ENCODE measurements at places on chromosomes 5 and 9.
A peak's percentile ranks its signal among the peaks of the same experiment; 100 is the strongest.

DNA sequence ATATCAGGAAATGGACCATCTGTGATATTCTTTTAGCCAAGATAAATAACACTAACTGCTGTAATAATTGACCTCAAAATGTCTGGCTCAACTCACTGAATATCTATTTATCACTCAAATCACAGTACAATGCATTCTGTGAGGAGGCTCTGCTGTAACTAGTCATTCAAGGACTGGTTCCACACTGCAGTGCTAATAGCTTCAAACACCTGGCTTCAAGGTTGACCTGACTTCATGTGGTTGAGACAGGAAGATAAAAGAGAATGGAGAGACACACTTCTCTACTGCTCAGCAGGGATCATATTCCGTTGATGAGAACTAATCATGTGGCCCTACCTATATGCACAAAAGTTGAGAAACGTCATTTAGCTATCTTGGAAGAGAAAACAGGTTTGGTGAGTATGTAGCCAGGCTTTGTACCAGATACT, 3.4 kb upstream of the RHOBTB3 start:
- no peak for DNase-seq

- DNase-seq, result no peak
Observed at GRCh38 chr5:114665551-114665950, 303.7 kb downstream of the KCNN2 start.

GRCh38 chr5:66981266-66982055, 215.1 kb downstream of the CD180 start:
- no peak for DNase-seq

DNA sequence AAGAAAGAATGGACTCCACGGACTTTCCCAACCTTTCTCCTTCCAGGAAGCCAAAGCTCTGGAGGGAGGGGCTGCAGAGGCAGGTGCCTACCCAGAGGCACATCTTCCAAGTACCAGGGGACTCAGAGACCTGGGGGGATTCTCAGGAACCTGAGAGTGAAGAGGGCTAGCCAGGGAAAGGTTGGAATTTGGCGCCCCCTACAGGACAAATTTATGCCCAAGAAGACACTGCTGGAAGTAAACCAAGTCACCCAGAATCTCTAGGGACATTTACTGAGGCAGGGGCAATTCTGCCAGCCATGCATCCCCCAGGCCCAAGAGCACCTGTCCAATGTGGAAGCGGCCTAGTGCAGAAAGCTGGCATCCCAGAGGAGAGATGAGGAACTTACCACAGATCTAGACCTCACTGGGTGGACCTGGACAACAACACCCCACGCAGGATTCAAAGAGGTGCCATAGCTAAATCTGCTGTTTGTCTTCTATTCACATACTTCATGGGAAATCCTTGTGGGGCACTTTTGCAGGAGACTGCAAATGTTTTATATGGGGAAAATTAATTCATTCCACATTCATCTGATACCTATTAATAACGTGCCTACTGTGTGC, 25.9 kb upstream of the IDNK start:
- DNase-seq, result no peak

GRCh38 chr5:152686931-152687330, 281.9 kb upstream of the NMUR2 start:
- no peak for DNase-seq

- no peak for DNase-seq
Observed at GRCh38 chr5:77599679-77600078, 38.8 kb downstream of the OTP start.

DNA sequence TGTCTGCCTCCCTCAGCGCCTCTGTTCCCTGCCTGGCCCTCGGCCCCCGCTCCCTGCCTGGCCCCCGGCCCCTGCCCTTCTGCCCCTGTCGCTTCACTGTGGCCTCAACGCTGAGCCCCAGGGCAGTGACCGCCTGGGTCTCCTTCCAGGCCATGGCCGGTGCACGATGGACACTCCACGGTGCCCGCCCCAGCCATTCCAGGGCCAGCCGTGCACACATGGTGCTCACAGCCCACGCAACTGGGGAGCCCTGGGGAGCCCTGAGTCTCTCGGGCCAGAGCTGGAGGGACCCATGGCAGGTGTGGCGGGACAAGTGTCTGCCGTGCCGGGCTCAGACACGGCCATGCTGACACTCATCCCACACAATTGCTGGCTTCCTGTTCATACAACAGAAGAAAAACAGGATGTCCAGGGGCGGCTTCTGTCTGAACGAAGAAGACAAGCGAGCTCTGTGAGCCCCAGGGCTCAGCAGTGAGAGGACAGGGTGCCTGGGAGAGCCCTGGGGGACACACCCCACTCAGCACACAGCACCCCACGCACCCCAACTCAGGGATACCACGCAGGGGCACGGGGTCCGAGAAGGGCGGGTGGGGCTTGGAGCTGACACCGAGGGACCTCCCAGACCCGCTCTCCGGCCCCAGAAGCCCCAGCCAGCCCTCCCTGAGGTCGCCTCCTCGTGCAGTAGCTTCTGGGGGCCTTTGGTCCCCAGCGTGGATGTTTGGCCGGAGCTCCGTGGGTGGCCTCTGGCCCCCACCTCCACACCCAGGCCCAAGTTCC, 35.7 kb downstream of the EXD3 start:
- no peak for DNase-seq

- no peak for DNase-seq
Observed at GRCh38 chr5:155978850-155979249, 348.1 kb upstream of the SGCD start.

- no peak for DNase-seq
Observed at GRCh38 chr5:144248015-144248414, 77.3 kb downstream of the KCTD16 start.

GRCh38 chr9:127973169-127974000, 7.4 kb downstream of the EEIG1 start:
- DNase-seq, result no peak

- DNase-seq, result no peak
Observed at GRCh38 chr9:135385793-135386192, 93.8 kb upstream of the PPP1R26 start.

- no peak for DNase-seq
Observed at GRCh38 chr5:77172713-77173328, 37.7 kb upstream of the PDE8B start.

DNA sequence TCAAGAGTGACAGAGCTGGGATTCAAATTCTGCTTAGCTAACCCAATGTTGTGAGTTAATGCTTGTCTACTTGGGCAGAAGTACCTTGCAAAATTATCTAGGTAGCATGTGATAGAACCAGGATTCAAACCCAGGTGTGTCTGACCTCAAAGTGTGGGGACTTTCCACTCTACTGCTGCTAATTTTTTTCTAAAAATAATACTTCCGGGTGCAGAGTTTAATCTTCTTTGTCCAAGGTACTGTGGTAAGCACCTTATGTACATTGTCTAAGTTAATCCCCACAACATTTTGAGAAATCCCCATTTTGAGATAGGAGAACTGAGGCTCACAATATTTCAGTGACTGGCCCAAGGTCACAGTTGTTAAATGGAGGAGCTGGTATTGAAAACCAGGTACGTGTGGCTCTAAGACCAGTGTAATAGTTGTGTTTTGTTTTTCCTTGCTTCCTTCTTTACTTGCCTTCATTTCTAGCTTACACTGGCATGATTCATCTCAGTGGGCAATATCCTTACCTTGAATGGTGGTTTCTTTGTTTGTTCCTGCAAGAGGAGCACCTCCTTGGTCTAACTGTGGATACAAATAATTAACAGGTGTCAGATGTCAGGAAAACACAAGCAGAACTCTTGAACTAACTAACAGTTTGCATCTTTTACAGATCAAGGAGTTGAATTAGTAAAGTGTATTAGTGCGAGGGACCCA, 7.5 kb downstream of the ALDOB start:
- DNase-seq, result no peak

GRCh38 chr9:135669616-135670285, 6.6 kb downstream of the LCN9 start:
- no peak for DNase-seq

GRCh38 chr9:104686081-104686480, 8.2 kb upstream of the OR13D1 start:
- no peak for DNase-seq

DNA sequence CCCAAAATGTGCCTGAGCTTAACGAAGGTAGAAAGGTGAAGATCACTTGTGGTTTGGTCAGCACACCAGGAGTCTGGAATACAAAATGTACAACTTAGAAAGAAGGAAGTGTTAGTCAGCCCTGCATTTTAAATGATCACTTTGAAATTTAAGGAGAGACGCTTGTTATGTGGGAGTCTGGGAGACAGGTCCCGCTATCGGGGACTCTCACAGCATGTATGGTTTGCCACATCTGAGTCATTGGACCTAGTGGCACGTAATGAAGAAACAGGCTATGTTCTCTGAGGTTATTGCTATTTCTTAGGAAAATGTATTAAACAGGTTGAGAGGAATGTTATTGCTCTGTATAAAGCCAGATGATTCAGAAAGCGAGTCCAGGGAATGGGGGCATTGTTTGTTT, 2362.5 kb upstream of the WWC1 start:
- no peak for DNase-seq

DNA sequence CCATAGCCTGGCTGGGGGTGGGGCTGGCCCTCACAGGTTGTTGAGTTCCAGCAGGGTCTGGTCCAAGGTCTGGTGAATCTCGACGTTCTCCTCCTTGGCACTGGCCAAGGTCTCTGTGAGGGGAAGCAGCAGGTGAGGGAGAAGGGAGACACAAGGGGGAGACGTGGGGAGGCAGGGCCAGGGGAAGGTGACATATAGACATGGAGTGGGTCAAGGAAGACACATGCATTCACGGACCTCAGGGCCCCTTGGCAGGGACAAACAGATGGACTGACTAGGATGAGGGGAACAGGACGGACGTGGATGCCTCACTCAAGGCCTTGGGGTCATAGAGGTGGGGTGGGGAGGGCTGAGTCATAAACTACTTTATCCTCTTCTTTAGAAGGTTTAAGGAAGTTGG, 7.7 kb downstream of the TPM2 start:
- no peak for DNase-seq

DNA sequence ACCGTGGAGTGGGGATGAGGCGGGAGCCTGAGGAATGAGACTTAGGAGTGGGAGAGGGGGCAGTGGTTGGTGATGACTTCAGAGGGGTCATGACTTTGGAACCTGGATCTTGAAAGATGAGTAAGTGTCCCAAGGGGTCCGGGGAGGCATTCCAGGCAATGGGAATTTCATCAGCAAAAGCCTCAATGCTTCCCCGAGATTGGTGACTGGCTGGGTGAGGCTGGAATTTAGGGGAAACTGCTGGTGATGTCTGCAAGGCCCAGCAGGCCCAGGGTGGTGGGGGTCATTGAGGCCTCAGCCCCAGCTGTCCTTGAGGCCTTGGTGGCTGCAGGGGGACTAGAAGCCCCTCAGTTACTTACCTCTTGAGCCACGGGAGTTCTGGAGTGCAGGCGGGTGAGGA, 7.5 kb downstream of the NDST1 start:
- no peak for DNase-seq

GRCh38 chr9:88949425-88949824, 41.8 kb upstream of the S1PR3 start:
- no peak for DNase-seq

DNA sequence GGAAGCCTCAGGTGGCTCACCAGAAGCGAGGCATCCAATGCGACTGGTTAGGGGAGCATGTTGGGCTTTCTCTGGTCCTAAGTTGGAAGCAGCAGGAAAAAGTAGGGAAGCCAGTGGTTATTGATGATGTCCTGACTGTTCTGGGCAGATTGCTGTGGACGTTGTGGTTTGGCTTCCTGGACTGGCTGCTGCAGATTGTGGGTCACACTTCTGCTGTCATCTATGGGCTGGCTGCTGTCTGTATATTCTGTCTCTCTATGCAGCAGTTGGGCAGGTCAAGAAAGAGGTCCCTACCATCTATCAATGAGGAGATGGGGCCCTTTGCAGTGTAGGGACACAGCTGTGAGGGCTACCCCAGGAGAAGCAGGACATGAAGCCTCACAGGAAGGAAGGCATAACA, 13.5 kb upstream of the MARCHF6 start:
- DNase-seq, result no peak

DNA sequence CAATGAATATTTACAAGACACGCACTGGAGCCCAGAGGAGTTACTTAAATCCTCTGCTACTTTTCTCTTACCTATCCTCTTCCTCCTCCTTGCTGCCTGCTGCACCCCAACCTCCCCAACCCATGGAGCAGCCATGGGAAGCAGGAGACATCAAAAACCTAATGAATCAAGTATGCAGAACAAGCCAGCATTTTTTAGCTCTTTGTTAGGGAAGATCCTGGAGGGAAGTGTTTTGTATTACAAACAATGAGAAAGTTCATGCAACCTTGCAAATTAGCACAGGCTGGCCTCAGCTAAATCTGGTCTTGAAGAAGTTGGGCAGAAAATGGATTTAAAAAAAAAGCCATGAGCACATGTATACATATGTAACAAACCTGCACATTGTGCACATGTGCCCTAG, 498.8 kb downstream of the KIF4B start:
- DNase-seq, result no peak

DNA sequence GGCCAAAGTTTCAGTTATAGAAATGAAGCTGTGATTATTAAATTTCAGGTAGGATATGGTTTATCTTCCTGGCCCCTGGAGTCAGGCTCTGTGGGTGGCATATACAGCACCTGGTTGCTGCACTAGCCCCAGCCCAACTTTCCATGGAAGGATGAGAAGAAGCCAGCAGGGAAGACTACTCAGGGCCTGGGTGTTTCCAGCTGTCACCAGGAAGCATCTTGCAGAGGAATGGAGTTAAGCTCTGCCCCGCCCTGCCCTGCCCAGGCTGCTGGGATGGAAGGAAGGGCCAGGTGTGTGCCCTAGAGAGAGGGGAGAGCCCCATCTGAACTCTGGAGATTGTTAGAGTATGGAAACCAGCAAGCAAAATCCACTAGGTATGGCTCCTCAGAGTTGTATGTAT, 42.8 kb upstream of the FAT2 start:
- no peak for DNase-seq

DNA sequence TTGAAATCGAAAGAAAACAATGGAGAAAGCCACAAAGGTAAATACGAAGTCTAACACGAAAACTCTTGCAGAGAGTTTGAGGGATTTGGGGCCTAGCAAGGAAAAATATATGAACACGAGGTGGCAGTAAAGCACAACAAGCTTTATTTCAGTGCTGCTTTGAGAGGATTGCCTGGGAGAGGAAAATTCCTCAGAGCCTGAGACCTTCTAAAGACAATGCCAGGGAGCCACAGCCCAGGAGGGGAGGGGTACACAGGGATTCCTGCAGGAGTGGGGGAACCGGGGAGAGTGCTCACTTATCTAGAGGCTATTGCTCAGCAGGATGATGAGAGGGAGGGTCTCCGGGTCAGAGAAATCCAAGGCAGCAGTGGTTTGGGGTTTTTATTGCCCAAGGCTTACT, 134.9 kb upstream of the ADCY2 start:
- DNase-seq, result no peak

GRCh38 chr9:131963072-131964030, 116.3 kb downstream of the MED27 start:
- no peak for DNase-seq

GRCh38 chr9:75170898-75171360, 82.6 kb downstream of the OSTF1 start:
- peak; percentile 42 for DNase-seq

DNA sequence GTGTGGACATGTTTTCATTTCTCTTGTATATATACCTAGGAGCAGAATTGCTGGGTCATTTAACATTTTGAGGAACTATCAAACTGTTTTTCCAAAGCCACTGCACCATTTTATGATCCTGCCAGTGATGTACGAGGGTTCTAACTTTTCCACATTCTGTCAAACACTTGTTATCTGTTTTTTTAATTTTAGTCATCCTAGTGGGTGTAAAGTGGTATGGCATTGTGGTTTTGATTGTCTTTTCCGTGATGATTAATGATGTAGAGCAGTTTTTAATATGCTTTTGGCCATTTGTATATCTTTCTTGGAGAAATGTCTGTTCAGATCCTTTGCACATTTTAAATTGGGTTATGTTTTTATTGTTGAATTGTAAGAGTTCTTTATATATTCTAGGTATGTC, 107.0 kb downstream of the MELK start:
- no peak for DNase-seq

- peak; percentile 64 for DNase-seq
Observed at GRCh38 chr9:5886114-5886939, 4.4 kb upstream of the MLANA start.
